NCI-H2107 (cell line): ENCODE measurements at places on chromosomes 3 and 15.

- peak; percentile 82 for DNase-seq
These were observed 21.1 kb upstream of the GP9 start for GRCh38 chr3:129039271-129040038.

DNA sequence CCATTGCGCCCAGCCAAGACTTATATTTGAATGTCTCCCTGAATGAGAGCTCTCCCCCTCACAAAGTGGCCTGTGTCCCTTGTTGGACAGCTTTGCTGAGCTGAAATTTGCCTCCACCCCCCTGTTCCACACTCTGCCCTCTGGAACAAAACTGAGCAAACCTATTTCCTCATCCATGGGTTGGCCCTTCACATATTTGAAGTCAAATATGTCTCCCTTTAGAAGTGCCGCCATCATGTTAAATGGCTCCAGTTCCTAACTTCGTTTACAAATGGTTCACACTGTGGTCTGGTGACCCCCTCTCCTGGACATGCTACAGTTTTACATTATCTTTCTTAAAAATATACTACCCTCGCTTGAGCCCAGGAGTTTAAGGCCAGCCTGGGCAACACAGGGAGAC lies 4.6 kb downstream of the PLIN1 start:
- DNase-seq: no peak

DNA sequence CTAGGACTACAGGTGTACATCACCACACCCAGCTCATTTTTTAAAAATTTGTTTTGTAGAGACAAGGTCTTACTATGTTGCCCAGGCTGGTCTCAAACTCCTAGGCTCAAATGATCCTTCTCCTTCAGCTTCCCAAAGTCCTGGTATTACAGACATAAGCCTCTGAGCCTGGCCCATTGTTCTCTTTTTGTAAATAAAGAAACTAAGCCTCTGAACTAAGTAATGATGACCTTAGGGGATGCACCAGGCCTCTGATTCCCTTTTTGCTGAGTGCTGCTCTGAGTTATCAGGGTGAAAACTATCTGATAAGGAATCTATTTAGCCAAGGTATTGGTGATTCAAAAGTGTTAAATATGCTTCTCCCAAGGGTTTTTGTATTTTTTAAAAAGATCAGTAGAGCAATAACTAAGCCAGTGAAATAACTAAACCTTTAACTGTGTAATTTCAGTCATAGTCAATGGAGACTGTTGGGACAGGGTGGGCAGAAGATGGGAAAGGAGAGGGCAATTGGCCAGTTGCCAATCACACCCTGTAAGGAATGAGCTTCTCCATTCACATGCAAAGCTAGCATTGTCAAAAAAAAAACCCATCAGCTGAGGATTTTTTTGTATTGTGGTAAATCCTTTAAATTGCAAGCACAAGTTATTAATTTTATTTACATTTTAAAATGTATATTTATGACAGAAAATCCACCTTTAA lies 194.8 kb upstream of the PFN2 start:
- no peak for DNase-seq

- DNase-seq: no peak
These were observed 67.9 kb upstream of the UNC13C start for GRCh38 chr15:53910236-53910849.

GRCh38 chr15:41558400-41559238 lies at the start of gene TYRO3:
Gene TYRO3, plus strand, starts transcription at chr15:41559212. Its CDS starts 46 bp downstream, at chr15:41559258.
- no peak for DNase-seq

- no peak for DNase-seq
These were observed 43.7 kb downstream of the SUSD5 start for GRCh38 chr3:33174711-33175414.

DNA sequence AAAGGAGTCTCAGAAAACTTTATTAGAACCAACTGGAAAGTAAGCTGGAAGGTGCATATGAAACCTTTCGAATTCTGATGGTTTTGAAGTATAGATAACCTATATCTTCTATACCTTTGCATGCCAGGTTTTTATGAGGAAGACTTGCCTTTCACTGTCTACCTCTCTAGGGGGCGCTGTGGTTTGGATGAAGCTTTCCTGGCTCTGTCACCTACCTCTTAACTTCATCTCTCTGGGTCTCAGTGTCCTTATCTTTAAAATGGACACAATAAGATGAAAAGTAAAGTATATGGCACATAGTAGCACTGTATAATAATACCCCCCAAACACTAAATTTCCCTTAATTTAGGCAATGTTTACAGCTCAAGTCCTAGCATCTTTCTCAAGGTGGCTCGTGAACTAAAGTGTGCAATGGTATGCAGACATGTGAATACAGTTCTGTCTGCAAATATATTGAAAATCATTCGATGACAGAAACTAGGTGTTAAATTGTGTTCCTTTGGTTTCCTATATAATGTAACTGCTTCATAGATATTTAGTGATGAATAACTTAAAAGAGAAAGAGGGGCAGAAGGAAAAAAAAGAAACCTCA lies 314.3 kb downstream of the CHST2 start:
- DNase-seq: no peak

DNA sequence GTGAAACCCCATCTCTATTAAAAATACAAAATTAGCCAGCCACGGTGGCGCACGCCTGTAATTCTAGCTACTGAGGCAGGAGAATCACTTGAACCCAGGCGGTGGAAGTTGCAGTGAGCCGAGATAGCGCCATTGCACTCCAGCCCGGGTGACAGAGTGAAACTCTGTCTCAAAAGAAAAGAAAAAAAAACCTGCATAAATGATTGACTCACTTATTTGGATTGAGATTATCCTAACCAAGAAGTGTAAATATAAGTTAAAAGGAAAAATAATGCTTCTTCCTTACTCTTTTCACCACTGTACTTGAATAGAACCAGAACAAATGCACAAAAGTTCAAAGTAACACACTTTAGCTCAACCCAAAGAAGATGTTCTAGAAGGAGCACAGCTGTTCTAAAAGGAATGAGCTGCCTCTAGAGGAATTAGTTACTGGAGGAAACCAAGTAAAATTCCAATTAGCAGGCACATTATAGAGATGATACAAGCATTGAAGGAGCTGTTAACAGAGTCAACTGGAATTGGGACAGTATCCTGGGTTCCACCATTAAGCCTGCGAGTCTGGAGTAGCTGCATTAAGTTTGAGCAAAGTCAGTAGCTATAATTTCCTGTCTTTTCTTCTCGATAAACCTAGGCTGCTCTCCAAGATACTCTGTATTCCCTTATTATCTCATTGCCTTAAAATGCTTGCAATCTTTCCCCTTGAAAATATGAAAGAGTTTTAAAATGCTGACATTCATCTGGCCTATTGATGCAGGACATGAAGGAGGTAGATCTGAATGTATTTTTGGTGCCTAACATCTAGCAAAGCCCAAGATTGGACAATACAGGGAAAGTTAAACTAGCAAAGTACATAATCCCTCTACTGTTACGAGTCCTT lies 9.5 kb downstream of the MTHFS start:
- DNase-seq: no peak

DNA sequence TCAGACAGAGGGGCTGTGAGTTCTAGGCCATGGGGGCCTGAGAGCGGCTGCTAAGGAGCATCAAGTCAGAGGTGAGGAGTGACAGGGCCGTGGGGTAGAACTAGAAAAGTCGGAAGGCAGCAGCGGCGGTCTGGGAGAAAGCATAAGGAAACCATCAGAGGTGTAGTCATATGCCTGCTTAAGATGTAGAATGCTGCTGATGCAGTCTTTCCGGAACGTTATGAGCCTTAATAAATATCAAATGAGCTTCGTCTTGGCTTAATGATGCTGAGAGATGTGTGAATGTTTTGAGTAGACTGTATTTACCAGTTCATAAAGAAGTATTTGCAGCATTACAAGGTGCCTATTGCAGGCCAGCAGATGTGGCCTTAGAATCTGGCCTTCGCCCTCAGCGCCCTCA lies 15.2 kb downstream of the ATG7 start:
- DNase-seq: no peak

DNA sequence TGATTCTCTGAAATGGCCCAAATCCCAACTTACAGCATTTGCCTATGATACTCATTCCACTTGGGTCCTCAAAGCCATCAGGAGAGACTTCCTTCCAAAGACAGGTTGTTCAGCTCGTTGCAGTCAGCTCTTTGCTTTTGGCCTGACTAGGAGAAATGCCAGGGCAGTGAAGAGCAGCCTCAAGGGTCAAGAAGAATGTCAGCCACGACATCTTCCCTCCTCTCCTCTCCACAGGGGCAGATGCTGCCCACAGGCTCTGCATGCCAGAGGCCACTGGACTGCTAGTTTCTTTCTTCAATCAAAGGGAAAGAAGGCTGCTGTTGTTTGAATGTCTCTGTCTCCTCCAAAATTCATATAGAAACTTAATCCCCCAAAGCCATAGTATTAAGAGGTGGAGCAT lies 201.7 kb upstream of the PFN2 start:
- DNase-seq: no peak

- no peak for DNase-seq
These were observed 24.6 kb upstream of the INSYN1 start for GRCh38 chr15:73777741-73778140.

DNA sequence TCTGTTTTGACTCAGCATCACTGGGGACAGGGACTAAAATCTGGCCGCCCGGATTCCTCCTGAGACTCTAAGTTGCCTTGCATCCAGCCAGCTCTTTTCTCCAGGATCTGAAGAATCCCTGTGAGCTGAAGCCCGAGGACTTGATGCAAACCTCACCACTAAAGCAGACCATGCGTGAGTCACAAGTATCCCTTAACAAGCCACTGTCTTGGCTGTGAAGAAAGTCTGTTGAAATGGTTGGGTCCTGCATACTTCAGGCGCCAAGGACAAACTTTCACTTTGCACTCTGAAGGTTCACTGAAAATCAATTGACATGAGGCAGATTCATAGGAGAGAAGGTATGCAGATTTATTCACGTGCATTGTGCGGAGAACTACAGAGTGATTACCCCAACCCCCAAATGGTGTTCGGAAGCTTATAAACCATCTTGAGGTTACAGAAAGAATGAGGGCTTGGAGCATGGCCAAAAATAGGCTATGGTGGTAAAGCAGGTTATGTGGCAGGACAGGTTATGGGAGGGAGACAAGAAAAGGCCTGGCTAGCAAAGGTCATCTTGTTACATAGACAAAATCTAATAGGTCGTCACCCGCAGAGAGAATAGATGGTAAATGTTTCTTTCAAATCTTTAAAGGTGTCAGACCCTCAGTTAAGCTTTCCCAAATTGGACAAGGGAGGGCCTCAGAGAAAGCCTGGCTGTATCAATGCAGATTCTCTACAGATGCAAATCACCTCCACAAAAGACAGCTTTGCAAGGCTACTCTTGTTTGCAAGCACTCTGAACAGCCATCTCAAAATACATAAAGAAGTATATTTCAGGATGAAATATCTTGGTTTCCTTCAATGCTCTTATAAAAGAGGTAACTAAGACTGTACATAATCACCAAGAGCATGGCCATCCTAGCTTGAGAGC lies 126.3 kb upstream of the PLAAT1 start:
- DNase-seq: no peak

DNA sequence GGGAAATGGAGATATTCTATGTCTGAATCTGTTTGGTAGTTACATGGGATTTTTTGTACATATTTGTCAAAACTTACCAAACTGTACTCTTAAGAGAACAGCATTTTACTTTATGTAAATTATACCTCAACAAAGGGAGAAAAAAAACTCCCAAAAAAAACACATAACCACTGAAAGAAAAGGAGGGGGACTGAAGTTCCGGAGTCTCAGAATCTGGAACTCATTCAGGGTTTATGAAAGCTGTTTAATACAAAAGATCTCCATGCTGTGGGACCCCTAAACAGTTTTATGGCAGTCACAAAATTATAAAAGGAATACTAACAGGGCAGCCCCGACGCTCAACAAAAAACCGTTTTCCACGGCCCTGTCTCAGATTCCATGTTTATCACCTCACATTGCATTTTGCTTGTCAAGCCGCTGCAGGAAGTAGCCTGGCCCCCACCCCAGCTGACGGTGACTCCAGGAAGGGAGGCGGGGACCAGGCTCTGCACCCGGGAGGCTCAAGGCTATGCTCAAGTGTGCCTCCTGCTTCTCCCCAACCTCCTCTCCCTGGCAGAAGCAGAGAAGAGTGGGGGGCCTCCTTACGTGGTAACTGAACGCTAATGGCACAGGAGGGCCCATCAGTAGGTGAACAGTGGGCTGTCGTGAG lies 29.3 kb downstream of the RFT1 start:
- no peak for DNase-seq

GRCh38 chr15:72961346-72961745 lies 90.9 kb upstream of the NEO1 start:
- no peak for DNase-seq

DNA sequence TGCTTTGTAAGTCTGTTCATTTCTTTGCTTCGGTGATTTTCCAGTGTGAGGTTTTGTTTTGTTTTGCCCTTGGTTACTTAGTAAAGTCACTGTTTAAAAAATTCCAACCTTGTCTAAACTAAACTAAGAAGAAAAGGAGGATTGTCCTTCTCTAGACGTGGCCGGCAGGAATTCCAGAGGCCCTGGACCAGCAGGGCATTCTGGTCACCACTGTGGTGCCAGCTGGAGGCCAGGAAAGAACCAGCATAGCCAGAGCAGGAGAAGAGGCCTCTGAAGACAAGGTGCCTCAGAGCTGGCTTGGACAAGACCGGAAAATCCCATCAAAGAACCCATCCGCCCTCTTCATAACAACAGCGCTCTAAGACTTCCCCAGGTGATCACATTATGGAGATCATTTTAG lies 8.2 kb downstream of the PLOD2 start:
- DNase-seq: no peak
